Sigmoid colon (tissue), 7 donors: ENCODE measurements at places on chromosomes 1 and 21. TPM values are rescaled to one million over a fixed set of nuclear protein-coding genes. Genes with fewer than 3 reads are reported as not detected.

DSCAM gene
- total RNA-seq, result 0.55 TPM

CAPN9 gene
- not detected for total RNA-seq

HFM1 gene
- total RNA-seq, result 1.6 TPM

DNA sequence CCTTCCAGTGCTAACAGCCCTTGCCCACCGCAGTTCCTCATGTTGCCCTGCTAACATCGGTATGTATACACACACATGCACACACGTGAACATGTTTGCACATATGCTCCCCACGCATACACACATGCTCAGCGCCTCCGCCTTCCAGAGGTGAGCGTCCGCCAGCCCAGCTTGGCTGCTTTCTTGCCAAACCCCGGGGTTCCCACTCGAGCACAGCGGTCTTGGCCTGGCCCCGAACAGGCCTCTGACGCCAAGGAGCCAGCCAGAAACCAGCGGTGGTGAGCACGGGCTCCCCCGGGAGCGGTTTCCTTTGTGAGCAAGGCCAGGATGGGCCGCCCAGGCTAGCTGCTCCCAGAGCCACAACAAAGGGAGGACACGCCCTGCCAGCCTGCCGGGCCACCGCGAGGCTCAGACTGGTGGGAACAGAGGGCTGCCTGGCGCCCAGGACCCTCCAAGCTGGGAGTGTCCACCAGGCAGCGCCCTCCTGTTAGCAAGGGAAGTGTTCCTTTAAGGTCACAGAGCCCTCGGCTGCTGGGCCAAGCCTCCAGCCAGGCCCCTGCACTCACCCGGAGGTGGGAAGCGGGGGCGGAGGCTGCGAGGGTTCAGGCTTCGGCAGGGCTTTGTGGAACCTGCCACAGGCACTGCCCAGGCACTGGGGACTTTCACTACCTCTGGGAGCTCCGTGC lies 65.4 kb downstream of the ALPL start:
- no peaks in the 10 kb centered on the region for H3K36me3 ChIP-seq
- H3K27me3 ChIP-seq, result no peaks in the 10 kb centered on the region
- no peak overlapping the region for H3K4me3 ChIP-seq

DNA sequence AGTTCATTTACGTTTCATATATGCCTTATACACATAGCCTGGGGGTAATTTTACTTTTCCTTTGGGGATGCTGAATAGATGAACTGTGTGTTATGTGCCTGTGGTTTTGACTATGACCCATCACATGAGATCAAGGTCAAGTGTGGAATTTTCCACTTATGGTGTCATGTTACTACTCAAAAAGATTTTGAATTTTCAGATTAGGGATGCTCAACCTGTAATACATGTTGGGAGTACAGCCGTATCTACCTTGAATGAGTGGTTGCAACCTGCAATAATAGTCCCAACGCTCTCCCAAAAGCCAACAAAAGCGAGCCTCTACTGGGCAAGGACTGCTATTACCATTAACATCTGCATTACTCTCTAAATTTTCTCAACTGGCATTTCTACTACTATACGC lies 68.5 kb upstream of the SDC3 start:
- peaks cover 8% of the 10 kb centered on the region for H3K36me3 ChIP-seq
- H3K27me3 ChIP-seq, result no peaks in the 10 kb centered on the region
- peaks cover 21% of the 10 kb centered on the region for H3K4me1 ChIP-seq
- H3K27ac ChIP-seq, result no peak overlapping the region
